CD4-positive, alpha-beta T cell treated with Interleukin-1 beta for 1 hour (primary cell): ENCODE measurements at places on chromosomes 5 and 9.

- no peak for DNase-seq
These were observed 28.4 kb upstream of the AOPEP start for GRCh38 chr9:94697972-94698581.

GRCh38 chr5:80763211-80763610 is 108.4 kb upstream of the DHFR start:
- no peak for DNase-seq

- no peak for DNase-seq
These were observed 15.6 kb downstream of the SPACA9 start for GRCh38 chr9:132894346-132894745.

DNA sequence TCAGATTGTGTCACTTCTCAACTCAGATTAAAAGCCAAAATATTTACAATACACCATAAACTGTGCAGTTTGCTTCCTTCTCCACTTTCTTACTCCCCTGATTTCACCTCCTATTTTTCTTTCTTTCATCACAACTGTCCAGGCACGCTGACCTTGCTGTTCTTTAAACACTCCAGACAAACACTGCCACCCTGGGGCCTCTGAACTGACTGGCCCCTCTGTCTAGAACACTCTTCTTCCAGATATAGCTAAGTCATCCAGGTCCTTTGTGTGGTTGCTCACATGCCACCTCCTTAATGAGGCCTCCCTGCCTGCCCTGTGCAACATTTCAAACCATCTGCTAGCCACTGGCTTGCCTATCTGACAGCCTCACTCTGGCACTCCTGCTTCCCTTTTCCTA is 46.6 kb downstream of the ATG10 start:
- no peak for DNase-seq

DNA sequence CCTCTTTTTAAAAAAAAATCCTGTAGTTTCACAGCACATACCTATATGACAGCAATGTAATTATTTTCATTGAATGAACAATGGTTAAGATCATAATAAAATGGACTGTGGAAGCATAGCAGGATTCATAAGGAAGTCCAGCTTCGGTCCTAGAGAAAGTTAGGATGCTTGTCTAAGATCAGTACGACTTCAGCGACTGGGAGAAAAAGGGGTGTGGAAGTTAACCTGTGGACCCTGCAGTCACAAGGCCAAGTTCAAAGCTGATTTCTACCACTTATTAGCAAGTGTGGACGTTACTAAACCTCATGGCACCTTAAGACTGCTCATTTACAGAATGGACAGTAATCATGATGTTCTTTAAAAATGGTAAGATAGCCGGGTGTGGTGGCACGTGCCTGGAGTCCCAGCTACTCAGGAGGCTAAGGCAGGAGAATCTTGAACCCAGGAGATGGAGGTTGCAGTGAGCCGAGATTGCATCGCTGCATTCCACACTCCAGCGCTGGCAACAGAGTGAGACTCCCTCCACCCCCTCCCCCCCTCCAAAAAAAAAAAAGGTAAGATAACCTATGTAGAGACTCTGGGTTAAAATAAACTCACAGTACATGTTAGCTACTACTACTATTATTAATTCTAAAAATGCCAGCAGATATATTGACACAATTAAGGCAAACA is 71.6 kb upstream of the PCA3 start:
- no peak for DNase-seq

DNA sequence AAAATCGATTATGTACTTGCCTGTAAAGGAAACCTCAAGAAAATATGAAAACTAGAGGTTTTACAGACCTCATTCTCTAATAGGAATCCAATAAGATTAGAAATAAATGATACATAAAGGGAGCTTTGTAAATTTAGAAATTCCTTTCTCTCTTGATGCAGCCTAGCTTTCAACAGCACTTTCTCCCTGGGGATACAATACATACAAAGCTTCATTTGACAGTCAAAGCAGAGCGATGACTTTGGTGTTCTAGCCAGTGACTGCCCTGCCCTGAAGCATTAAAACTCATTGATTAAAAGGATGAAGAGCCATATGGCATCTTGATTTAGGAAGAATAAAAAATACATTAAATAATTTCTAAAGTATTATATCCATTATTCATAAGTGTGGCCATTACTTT is 46.3 kb upstream of the GLIS3 start:
- no peak for DNase-seq

DNA sequence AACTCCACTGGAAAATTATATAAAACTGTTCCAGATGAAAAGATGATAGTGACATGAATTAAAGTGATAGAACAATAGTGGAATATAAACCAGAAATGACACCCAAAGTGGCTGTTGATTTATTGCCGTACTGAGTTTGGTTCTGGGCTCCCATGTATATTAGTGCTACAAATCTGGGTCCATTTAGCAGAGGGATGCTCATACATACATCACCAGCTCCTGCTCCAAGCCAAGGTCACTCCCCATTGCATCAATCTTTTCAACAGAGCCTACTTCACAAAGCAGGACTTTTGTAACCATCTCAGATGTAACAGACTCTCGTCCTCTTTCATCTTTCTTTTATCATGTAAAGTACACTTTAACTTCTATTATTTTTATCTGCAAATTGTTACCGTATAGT is 208.6 kb downstream of the GAPVD1 start:
- no peak for DNase-seq

DNA sequence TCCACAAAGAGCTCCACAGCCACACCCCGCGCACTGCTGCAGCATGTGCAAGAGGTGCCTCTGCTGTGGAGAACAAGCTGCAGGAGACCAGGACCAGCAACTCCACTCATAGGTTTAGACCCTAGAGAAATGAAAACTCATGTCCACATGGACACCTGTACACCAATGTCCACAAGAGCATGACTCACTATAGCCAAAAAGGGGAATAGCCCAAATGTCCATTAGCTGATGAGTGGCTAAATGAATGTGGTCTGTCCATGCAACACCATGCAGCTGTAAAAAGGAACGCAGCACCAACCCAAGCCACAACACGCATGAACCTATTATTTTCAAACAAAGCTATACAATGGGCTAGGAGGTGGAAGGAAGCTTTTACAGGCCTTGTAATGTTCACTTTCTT is 18.1 kb downstream of the DYNC2I2 start:
- DNase-seq, result no peak

- no peak for DNase-seq
These were observed 5.0 kb upstream of the HSPB3 start for GRCh38 chr5:54450542-54450941.

DNA sequence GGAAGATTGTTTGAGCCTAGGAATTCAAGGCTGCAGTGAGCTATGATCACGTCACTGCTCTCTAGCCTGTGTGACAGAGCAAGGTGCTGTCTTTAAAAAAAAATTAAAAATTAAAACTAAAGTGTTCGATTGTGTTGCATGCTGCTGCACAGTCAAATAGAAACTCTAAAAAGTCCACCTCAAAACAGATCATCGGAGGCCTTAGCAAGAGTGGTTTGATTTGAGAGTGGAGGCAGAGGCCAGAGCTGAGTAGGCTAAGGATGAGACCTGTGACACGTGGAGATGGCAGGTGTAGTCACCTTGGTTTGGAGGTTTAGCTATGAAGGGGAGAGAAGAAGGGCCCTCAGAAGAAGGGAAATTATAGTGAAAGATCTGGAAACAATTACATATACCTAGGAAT is 2.8 kb upstream of the PTPDC1 start:
- DNase-seq, result no peak

DNA sequence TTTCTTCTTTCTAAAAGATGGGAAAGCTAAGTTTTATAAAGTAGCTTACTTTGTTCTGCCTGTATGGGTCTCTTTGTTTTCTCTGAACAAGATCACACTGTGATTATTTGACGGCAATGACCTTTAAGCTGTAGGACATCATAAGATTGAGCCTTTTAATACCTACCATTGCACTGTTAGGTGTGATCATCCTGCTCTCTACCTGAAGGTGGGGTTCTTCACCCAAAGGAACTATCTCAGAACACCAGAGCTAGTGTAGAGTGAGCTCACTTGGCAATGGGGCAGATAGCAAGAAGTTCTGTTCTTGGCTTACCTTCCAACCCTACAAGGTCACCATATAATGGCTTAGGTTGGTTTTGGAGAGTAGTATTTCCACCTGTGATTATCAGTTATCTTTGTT is 200.2 kb downstream of the SPATA31D1 start:
- DNase-seq, result no peak

DNA sequence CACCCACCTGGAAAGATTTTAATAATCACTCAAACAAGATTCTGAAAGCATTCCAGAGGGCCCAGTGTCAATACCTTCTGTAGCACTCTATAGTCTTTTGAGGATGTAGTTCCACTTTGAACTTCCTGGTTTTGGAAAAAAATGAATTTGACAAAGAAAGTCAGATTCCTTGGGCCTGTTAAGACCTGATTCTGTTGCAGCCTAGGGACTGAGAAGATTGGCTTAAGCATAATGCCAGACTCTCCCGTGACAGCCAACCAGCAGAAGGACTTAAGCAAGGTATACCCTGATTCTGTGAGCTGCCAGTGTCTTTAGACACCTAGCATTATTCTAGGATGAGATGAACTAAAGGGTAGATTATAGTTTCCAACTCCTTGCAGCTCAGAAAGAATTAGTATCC is 6.8 kb downstream of the SPINK5 start:
- no peak for DNase-seq

DNA sequence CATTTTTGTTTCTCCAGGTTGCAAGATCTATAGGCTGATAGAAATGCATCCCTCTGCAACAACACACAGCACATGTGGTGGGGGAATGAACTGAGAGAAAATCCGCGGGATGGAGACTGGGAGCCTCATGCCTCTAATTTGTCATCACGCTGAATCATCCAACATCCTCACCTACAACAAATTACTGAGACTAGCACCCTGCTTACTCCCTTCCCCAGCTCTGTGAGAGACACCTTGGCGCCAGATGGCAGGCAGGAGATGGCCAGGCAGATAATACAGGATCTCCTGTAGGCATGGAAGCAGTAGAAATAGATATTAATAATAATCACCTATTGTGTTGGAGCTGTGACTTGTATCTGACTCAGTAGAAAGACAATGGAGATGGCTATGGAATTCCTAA is 276.9 kb downstream of the SEMA5A start:
- no peak for DNase-seq

GRCh38 chr5:2175842-2176404 is 293.2 kb upstream of the IRX4 start:
- DNase-seq, result no peak

DNA sequence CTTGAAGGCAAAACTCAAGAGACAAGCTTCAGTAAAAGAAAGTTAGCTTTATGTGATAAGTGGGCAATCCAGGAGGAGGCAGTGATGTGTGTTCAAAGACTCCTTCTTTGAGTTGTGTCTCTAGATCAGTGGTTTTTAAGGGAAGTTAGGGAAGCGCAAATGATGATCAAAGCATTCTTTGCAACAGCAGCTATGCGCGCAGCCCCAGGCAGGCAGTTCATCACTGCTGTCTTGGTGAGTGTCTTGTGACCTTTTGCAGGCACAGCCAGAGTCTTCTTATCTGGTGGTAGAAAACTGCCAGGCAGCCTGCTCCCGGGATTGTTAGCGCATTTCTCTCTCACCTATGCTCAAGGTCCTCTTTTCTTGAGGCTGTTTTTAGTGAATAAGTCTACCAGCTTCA is 40.3 kb upstream of the CLK4 start:
- DNase-seq, result no peak

GRCh38 chr5:158436271-158437065 is 577.5 kb upstream of the CLINT1 start:
- DNase-seq, result peak; percentile 27

DNA sequence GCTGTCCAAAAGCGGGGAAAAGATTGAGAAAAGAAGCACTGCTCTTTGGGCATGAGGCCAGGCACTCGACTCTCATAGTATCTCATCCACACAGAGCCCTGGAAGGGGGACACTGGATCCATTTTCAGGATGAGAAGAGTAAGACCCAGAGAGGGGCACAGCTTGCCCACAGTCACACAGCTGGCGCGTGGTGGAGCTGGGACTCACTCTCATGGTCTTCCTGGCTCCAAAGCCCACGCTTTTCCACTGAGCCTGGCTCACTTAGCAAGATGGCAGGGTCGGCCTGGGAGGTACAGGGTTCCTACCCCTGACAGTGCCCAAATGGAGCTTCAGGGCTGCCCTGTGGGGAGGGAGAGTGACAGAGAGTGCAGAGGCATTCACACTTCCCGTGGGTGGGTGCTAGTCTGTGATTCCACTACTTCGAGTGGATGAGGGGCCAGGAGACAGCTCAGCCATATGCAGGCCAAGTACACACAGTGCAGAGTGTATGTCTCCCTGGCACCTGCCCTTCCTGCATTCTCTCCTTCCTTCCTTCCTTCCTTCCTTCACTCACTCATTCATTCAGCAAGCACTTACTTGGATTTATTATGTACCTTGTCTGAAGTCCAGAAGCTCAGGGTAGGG is 18.3 kb upstream of the IGFBPL1 start:
- DNase-seq, result no peak

DNA sequence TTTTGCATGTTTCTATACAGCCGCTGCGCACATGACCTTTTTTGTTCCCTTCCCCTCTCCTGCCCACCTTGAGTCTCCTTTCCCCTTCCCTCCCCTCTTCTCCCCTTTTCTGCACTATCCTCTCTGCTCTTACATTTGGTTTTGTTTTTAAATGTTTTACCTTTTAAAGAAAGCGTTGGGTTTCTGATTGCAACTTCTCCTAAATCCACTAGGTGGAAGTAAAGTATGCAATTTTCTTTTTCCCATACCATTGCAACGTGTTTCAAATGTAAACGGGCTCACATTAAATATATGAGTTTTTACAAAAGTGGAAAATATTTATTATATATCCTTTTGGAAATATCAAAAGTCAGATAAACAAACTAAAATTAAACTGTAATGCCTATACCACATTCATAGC is 500.9 kb downstream of the DIRAS2 start:
- DNase-seq, result peak; percentile 14

- DNase-seq, result no peak
These were observed 2068.0 kb downstream of the MAT2B start for GRCh38 chr5:165573445-165573844.
